A549 treated with dexamethasone at 1 μM for 4 hours (cell line): ENCODE measurements at places on chromosomes 7 and 10. TPM values are rescaled to one million over a fixed set of nuclear protein-coding genes. Genes with fewer than 3 reads are reported as not detected.

The SLC16A9 gene
- 0.07 to 0.16 TPM (median 0.08 TPM) in 5 replicates for total RNA-seq

The LBX1 gene
- total RNA-seq = not detected in 5 replicates

The CHAT gene
- not detected in 5 replicates for total RNA-seq

The ANKRD2 gene
- total RNA-seq = 4.6 to 8.7 TPM (median 7.4 TPM) in 5 replicates

The A1CF gene
- 0.08 to 0.19 TPM in 2 of 5 replicates, not detected in the others for total RNA-seq

The PHF14 gene
- total RNA-seq = 18.5 to 22.6 TPM (median 21.0 TPM) in 5 replicates

The CYP2E1 gene
- 0.11 to 0.18 TPM (median 0.17 TPM) in 5 replicates for total RNA-seq

The PLEKHA1 gene
- total RNA-seq = 18.2 to 28.3 TPM (median 23.9 TPM) in 5 replicates

The ZPBP gene
- not detected in 5 replicates for total RNA-seq

The FAM20C gene
- 32.5 to 50.4 TPM (median 47.6 TPM) in 5 replicates for total RNA-seq

The ASCC1 gene
- total RNA-seq = 37.7 to 45.6 TPM (median 41.1 TPM) in 5 replicates

The PTPRE gene
- 3.4 to 6.2 TPM (median 5.4 TPM) in 5 replicates for total RNA-seq

The CHCHD2 gene
- total RNA-seq = 564 to 618 TPM (median 570 TPM) in 5 replicates

The MICALL2 gene
- 12.1 to 22.7 TPM (median 20.7 TPM) in 5 replicates for total RNA-seq

The NPY gene
- total RNA-seq = not detected in 5 replicates

The GET4 gene
- total RNA-seq = 38.8 to 67.6 TPM (median 52.9 TPM) in 5 replicates

The TUBB8 gene
- 0.04 to 0.15 TPM (median 0.07 TPM) in 5 replicates for total RNA-seq

The AKR1D1 gene
- total RNA-seq = 0.04 to 0.08 TPM (median 0.06 TPM) in 3 of 5 replicates, not detected in the others

The NEURL1 gene
- 0.55 to 0.88 TPM (median 0.73 TPM) in 5 replicates for total RNA-seq

The CALML5 gene
- not detected in 5 replicates for total RNA-seq

The ANKRD22 gene
- 0.25 to 0.41 TPM (median 0.29 TPM) in 5 replicates for total RNA-seq

The HMX3 gene
- not detected in 5 replicates for total RNA-seq

The TCTN3 gene
- 38.7 to 47.6 TPM (median 43.1 TPM) in 5 replicates for total RNA-seq

The ENTPD1 gene
- total RNA-seq = 0.06 to 0.20 TPM (median 0.15 TPM) in 4 of 5 replicates, not detected in the other

The CALCR gene
- 0.05 to 0.08 TPM (median 0.06 TPM) in 3 of 5 replicates, not detected in the others for total RNA-seq

The CH25H gene
- 0.68 to 0.97 TPM (median 0.71 TPM) in 5 replicates for total RNA-seq

The PNLIPRP3 gene
- 0.04 TPM in 2 of 5 replicates, not detected in the others for total RNA-seq

The ITPRID1 gene
- not detected in 5 replicates for total RNA-seq

The GARIN1A gene
- 0.46 to 0.66 TPM (median 0.56 TPM) in 5 replicates for total RNA-seq

The ADRA2A gene
- total RNA-seq = 0.10 to 0.27 TPM (median 0.18 TPM) in 5 replicates

The GPR26 gene
- not detected in 5 replicates for total RNA-seq

The SUGCT gene
- 0.70 to 1.5 TPM (median 1.3 TPM) in 5 replicates for total RNA-seq

The XRCC2 gene
- 3.7 to 5.6 TPM (median 5.2 TPM) in 5 replicates for total RNA-seq

The DENND2A gene
- total RNA-seq = 0.59 to 1.1 TPM (median 0.78 TPM) in 5 replicates

The SYNPO2L gene
- total RNA-seq = 0.02 to 0.07 TPM (median 0.02 TPM) in 5 replicates

The ZFAND4 gene
- 2.9 to 5.1 TPM (median 4.9 TPM) in 5 replicates for total RNA-seq

The UTF1 gene
- not detected in 5 replicates for total RNA-seq

The TMEM229A gene
- not detected in 5 replicates for total RNA-seq

The PDE1C gene
- total RNA-seq = 2.4 to 4.0 TPM (median 3.1 TPM) in 5 replicates

The FAM25A gene
- total RNA-seq = not detected in 5 replicates

The ZP3 gene
- 15.6 to 18.3 TPM (median 17.2 TPM) in 5 replicates for total RNA-seq

The VAX1 gene
- 1.0 to 1.5 TPM (median 1.3 TPM) in 5 replicates for total RNA-seq

The C10orf71 gene
- not detected in 5 replicates for total RNA-seq

The IGF2BP3 gene
- total RNA-seq = 27.4 to 38.9 TPM (median 32.5 TPM) in 5 replicates

The CTNNA3 gene
- not detected in 5 replicates for total RNA-seq

The GIMAP7 gene
- total RNA-seq = not detected in 5 replicates

The EPO gene
- 0.06 TPM in 1 of 5 replicates, not detected in the others for total RNA-seq

The PARD3 gene
- total RNA-seq = 59.7 to 72.6 TPM (median 66.9 TPM) in 5 replicates

The ZNHIT1 gene
- 67.6 to 90.3 TPM (median 82.7 TPM) in 5 replicates for total RNA-seq

The ZNF138 gene
- 2.5 to 3.2 TPM (median 3.0 TPM) in 5 replicates for total RNA-seq

The TMEM168 gene
- 7.3 to 12.3 TPM (median 8.3 TPM) in 5 replicates for total RNA-seq

The NRCAM gene
- total RNA-seq = 98.0 to 135 TPM (median 119 TPM) in 5 replicates

The AGR2 gene
- total RNA-seq = 106 to 173 TPM (median 149 TPM) in 5 replicates

The OR2F1 gene
- not detected in 5 replicates for total RNA-seq

The FAM13C gene
- total RNA-seq = 0.07 to 0.32 TPM (median 0.14 TPM) in 4 of 5 replicates, not detected in the other

The MKI67 gene
- total RNA-seq = 59.9 to 84.8 TPM (median 80.7 TPM) in 5 replicates

The ANKRD61 gene
- 0.26 to 0.97 TPM (median 0.67 TPM) in 5 replicates for total RNA-seq

The SP8 gene
- not detected in 5 replicates for total RNA-seq

The IGFBP1 gene
- total RNA-seq = 53.7 to 72.9 TPM (median 66.2 TPM) in 5 replicates
